ENCODE measurements at places on chromosomes 5 and 9. TPM values are rescaled to one million over a fixed set of nuclear protein-coding genes. Genes with fewer than 3 reads are reported as not detected.

DNA sequence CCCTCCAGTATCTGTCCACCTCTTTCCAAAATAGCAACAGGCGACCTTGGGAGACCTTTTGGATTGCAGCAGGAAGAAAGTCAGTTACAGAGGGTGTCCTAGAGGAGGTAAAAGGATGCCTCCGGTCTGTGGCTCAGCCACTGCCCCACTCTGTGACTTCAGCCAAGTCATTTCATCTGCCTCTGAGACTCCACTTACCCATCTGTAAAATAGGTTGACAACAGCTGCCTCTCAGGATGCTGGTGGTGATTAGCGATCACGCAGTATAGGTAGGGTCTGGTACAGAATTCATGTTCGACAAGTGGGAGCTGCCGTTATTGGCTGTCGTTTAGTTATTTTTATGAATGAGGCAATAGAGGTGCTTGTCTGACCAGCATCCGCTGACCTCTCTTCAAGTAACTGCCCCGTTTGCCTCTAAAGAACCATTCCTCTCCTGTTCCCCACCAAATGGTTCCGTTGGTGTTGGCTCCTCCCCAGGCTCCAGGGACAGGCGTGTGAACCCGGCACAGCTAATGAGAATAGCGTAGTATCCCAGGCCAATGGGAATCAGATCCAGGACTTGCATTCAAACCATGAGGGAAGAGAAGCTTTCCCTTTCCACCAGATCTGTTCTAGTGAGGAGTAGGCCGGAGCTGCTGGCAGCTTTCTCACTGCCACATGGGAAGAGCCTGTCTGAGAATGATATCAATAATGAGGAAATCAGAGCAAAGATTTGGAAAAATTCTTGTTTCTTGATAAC, 64.1 kb downstream of the SMIM23 start:
- DNase-seq = no peak

GRCh38 chr5:143322176-143322575, 81.3 kb downstream of the NR3C1 start:
- DNase-seq = no peak

GRCh38 chr5:73638344-73639095, 12.5 kb downstream of the ARHGEF28 start:
- DNase-seq = peak; percentile 57

DNA sequence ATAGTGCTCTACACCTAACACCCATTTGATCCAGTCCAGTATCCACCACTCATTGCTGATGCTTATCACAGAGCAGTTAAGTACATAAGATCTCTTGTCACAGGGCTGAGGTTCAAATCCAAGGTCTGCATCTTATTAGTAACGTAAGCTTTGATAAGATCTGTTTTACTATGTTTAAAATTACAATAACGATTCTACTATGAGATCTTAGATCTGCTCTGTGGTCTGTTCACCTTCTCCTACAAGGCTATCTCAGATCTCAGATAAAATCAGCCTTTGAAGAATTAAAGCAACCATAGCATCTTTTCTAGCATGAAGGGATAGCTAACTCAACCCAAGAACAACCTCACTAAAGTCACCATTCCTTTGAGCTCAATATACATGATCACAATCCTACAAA, 431.0 kb upstream of the RORB start:
- DNase-seq = no peak

CFAP90 gene
- not detected for total RNA-seq

PLAC8L1 gene
- total RNA-seq = not detected

LHFPL2 gene
- 44.1 TPM for total RNA-seq

DNA sequence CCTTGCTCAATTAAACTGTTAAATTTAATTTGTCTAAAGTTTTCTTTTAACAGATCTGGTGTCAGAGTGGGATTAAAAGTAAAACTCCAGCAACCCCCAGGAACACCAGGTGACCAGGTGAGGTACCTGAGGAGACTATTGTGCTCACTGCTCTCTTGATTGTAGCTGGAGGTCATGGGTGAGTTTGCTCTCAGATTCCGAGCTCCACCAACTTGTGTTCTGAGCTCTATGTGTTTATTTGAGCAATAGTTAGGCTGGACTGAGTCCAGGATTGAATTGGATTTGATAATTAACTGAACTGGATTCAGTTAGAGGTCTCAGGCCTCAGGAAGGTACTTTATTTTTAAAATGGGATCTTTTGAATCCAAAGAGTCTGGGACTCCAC, 17.9 kb upstream of the SCGB3A2 start:
- DNase-seq = no peak

SPATA6L gene
- 0.64 TPM for total RNA-seq

DNA sequence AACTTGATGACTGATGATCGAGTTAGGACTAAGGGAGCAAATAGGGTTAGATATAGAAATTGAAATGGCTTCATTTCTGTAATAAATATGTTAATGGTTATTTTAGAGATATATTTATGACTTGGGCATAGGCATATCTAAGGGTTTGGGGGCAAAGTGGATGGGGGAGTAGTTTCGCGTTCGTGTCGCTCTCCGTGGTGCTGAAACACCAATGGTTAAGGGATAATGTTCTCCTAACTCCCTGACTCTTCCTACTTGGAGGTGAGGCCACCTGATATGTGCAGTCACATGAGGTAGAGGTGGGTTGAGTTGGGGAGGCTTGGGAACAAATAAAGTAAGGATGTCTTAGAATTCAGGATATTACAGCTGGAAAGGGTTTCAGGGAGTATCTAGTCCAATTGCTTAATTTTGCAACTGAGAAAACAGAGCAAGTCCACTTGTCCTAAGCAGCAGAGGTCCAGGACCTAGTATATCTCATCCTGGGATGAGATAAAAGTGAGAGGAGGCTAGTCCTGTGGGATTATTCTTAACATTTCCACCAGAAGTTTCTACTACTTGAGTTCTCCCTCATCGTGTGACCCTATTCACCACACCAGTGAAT, 44.0 kb upstream of the MAP1B start:
- peak; percentile 39 for DNase-seq

PKD2L2 gene
- not detected for total RNA-seq

EGR1 gene
- 6.1 TPM for total RNA-seq

PARP8 gene
- total RNA-seq = 11.3 TPM
